ENCODE measurements at places on chromosomes 1 and 21.
A peak's percentile ranks its signal among the peaks of the same experiment; 100 is the strongest.

- DNase-seq = peak; percentile 63
Measured at GRCh38 chr1:226309398-226310244, 657 bp upstream of the LIN9 start.

DNA sequence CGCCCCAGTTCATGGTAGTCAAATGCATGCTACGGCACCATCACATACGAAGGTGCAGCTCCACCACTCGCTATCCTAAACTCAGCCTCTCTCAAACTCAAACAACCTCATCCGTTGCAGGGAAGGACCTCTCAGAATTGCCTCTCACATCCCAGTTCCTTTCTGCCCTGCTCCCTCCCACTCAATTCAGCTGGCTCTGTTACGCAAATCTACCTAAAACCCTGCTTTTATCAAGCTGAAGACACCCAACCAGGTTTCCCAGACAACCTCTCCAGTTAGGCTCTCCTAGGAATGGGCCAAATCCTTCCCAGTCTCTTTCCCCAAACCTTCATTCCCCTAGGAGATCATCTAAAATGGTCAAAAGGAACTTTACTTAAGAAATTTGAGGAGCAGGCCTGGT, 62.9 kb downstream of the CLSTN1 start:
- DNase-seq = no peak

DNA sequence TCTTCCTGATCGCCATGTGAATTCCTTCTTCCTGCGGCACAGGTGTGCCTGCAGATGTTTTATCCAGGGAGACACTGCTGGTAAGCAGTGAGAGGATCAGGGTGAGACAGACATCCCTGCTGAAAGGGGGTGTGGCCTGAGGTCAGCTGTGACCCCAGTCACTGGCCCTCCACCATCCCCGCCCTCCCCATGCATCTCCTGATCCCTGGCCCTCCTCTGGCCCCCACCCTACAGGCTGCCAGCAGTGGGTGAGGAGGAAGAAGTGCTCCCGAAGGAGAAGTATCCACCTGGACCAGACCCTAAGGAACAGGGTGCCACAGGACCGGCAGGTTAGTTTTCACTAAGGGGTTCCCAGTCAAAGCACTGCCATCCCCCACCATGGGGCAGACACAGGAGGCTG, 85.3 kb downstream of the GLIS1 start:
- no peak for DNase-seq

- no peak for DNase-seq
Measured at GRCh38 chr1:24498589-24498988, 4.0 kb upstream of the RCAN3 start.

- no peak for DNase-seq
Measured at GRCh38 chr1:24993871-24994580, 64.0 kb upstream of the RUNX3 start.

- DNase-seq = no peak
Measured at GRCh38 chr1:108182959-108183700, 17.0 kb downstream of the SLC25A24 start.

- DNase-seq = no peak
Measured at GRCh38 chr1:233796146-233796783, 108.2 kb upstream of the SLC35F3 start.

- DNase-seq = no peak
Measured at GRCh38 chr1:245001252-245001651, 136.9 kb upstream of the HNRNPU start.

- no peak for DNase-seq
Measured at GRCh38 chr1:55043011-55043410, 3.7 kb downstream of the PCSK9 start.

DNA sequence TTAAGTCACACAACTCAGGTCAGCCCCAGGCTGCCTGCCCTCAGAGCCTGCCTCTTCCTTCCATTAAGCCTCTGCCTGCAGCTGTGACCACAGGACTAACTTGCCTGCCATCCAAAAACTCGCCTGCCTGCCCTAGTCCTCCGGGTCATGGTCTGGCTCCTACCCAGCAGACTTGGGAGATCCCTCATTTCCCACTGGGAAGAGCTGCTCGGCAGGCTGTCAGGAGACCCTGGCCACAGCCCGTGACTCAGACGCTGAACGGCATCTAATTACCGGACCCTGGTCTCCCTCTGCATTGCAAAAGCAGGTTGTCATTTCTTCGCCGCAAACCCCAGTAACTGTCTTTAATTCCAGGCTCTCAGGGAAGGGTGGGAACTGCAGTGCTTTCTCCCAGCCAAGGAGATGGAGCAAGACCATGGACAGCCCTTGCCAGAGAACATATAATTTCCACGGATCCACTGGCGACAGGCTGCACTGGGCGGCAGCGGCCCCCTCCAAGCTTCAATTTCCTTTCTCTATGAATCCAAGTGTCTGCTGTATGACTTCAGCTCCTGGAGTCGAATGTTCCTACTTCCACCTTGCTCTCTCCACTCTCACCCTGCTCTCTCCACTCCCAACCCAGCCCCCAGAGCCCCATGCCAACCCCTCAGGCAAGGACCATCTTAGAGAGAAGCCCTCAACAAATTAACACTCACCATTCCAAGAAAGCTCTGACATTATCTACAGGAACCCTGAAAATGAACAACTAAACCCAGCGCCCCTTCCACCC, 20.4 kb downstream of the OLFML2B start:
- DNase-seq = no peak

- DNase-seq = no peak
Measured at GRCh38 chr1:96253246-96254035, 468.1 kb upstream of the PTBP2 start.

- no peak for DNase-seq
Measured at GRCh38 chr1:10679496-10680220, 116.8 kb downstream of the CASZ1 start.

GRCh38 chr1:233368789-233369130, 41.2 kb downstream of the MAP3K21 start:
- DNase-seq = no peak

- DNase-seq = no peak
Measured at GRCh38 chr21:45207839-45208626, 79.7 kb downstream of the POFUT2 start.

DNA sequence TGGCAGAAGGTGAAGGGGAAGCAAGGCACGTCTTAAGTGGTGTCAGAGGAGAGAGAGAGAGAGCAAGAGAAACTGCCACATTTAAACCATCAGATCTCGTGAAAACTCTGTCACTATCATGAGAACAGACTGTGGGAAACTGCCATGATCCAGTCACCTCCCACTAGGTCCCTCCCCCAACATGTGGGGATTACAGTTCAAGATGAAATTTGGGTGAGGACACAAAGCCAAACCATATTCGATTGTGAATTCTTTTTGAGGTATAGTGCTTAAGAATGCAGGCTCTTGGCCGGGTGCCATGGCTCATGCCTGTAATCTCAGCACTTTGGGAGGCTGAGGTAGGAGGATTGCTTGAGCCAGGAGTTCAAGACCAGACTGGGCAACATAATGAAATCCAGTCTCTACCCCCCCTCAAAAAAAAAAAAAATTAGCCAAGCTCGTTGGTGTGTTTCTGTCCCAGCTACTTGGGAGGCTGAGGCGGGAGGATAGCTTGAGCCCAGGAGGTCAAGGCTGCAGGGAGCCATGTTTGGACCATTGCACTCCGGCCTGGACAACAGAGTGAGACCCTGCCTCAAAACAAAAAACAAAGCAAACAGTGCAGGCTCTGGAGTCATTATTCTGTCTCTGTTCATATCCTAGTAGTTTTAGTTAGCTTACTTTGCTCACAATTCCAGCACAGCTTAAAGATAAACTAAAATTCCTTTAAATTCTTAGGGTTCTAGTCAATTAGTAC, 6.0 kb downstream of the ZCCHC17 start:
- no peak for DNase-seq

DNA sequence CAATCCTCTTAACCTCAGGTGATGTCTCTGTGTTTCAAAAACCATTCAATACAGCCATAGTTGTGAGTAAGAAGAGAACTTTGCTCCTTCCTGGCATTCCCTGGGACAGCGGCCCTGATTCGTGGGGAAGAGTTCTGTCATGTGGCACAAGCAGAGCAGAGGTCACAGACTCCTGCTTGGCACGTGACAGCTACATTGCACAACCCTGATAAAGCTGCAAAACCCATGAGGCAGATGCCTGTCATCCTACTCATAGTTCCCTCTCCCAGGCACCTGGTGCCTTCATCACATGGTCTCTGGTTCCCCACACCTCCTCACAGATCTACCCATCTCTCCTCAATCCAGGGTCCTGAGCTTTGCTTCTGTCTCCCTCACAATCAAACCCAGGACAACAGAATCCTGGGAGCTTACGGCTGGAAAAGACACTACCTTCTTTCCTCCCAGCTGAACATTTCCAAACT, 70.8 kb downstream of the PLPP3 start:
- DNase-seq = no peak

DNA sequence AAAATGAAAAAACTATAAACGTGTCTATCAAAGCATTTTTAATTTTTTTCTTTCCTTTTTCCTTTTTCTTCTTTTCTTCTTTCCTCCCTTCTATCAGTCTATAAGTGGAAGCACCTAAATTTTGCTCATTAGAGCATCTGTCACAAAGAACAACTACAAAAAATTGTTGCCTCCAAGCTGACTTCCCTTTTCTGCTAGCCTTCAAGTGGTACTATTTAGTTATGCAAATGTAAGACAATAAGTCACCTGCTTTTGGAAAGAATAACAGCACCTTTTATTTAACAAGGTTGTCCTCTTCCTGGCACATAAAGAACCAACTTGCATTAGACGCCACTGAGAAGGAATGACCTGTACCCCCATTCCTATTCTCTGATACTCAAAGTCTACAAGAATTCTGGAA, 45.0 kb upstream of the C1orf53 start:
- DNase-seq = no peak

GRCh38 chr1:2411801-2412394, 466 bp downstream of the PEX10 start:
- DNase-seq = no peak

DNA sequence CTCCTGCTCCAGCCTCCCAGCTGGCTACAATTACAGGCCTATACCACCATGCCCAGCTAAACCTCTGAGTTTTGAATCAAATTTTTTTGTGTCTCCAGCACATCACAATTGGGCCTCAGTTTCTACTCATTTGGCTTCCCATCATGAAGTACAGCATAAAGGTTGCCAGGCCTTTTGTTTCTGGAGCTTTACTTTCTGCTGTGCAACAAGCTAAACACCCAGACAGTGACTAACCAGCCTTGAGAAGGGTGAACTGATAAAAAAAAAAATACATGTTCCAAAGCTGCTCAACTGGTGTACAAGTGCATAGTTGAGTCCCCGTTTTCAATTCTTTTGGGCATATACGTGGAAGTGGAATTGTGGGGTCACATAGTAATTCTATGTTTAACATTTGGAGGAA, 25.1 kb downstream of the TIAM1 start:
- no peak for DNase-seq

DNA sequence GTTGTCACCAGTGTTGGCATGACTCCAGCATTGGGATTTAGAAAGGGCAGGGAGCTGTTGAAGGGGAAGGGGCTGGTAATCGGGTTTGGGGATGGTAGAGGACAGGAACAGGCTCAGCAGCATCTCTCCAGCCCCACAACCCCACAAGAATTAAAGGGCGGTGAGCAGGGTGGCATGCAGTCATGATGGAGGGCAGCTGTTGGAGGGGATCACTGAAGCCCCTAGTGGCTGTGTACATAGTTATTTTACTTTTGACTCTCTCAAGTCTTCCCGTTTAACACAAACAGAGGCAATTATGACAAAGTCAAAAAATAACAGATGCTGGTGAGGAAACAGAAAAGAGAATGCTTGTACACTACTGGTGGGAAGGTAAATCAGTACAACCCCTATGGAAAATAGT, 213.8 kb downstream of the URB2 start:
- DNase-seq = no peak

- DNase-seq = peak; percentile 73
Measured at GRCh38 chr1:35264871-35265270, 3.6 kb upstream of the ZMYM4 start.

DNA sequence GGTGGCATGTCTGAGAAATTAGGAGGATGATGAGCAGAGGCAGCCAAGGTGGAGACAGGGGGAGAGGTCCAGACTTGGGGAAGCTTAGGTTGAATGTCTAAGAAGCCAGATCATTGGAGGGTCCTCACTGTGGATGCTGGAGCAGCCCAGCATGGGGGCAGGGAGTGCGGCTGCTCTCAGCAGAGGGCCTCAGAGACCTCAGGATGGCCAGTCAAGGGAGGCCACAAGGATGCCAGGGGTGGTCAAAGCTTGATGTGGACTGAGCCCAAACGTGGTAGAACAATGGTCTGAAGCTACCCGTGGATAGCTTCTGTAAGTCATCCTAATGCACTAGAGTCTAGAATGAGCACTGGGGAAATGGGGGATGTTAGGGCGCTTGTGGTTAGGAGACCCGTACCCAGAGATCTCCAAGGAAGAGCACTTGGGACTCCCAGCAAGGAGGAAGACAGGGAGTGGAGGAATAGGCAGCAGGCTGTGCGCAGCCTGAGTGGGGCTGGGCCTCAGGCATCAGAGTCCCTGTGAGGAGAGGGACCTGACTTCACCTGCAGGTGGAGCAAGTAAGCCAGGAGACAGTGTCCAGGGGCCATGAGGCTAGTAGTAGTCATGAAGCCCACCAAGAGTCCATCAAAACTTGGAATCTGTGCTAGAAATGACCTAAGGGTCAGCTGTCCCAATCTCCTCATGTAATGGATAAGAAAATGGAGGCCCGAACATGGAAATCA, 4.3 kb upstream of the S100A9 start:
- no peak for DNase-seq

DNA sequence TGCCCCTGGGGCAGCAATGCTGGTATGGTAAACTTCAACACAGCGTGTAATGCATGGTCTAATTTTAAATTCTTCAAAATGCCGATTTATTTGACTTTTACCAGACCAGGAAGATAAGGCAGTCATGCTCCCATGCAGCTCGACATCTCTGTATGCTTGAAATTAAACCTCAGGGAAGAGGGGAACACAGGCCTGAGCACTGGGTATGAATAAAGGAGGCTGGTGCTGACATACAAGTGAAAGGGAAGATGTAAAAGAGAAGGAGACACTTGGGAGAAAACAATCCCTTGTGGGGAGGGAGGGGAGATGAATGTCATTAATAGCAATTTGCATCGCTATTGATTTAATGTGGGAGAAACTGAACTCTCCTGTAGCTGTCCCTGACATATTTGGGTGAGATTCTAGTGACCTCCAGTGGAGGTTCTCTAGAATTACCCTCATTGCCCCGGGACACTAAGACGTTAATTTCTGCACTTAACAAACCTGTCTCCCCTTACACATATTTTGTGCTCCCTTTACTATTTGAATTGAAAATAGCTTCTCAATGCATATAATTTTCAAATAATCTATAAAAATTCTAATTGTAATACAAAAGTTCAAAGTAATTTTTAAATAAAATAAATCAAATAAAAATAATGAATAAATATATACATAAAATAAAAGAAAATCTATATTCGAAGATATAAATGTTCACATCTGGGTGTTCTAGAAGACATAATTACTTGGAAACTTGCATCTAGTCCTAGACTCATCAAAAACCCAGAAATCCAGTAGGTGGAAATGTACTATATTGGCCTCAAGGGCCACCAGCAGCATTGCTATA, 283.1 kb downstream of the LMX1A start:
- no peak for DNase-seq

- no peak for DNase-seq
Measured at GRCh38 chr1:84877592-84877991, 15.4 kb downstream of the LPAR3 start.

GRCh38 chr1:12181568-12181967, 14.8 kb downstream of the TNFRSF1B start:
- DNase-seq = no peak

GRCh38 chr1:207430602-207431001, 23.5 kb upstream of the CR2 start:
- DNase-seq = no peak
